MCF 10A (cell line): ENCODE measurements at places on chromosomes 5 and 9. TPM values are rescaled to one million over a fixed set of nuclear protein-coding genes. Genes with fewer than 3 reads are reported as not detected.

DNA sequence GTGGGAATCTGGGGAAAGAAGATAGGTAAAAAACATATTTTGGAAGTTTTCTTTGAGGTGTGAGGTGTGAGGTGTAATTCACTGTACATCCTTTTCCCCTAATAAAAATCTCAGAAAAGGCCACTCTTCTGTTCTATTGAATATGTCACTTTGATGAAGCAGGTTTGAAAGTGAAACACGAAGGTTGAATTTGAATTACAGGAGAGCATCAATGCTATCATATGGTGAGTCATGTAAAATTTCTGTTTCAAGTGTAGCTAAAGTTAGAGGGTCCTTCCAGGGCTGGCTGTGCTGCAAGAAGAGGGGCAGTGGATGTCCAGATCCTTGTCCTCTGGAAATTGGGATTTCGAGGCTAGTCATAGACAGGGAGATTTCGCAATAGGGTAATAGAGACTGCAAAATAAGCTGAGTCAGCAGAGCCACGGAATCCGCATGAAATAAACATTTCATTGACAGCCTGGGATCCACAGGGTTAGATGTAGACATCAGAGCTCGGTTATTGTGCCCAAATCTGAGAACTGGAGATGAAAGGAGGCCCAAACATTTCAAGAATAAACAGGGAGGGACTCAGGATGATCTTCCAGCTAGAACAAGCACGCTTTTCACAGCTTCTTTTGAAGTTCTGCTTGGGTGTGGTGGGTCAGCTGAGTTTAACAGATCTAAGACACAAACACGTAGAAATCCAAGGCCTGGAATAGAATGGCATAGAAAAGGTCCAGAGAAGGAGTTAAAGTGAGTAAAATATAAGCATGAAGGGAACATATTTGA is 194.4 kb upstream of the CDKN2B start:
- DNase-seq: peak; percentile 38

The TMEM215 gene
- total RNA-seq: not detected in 2 replicates

DNA sequence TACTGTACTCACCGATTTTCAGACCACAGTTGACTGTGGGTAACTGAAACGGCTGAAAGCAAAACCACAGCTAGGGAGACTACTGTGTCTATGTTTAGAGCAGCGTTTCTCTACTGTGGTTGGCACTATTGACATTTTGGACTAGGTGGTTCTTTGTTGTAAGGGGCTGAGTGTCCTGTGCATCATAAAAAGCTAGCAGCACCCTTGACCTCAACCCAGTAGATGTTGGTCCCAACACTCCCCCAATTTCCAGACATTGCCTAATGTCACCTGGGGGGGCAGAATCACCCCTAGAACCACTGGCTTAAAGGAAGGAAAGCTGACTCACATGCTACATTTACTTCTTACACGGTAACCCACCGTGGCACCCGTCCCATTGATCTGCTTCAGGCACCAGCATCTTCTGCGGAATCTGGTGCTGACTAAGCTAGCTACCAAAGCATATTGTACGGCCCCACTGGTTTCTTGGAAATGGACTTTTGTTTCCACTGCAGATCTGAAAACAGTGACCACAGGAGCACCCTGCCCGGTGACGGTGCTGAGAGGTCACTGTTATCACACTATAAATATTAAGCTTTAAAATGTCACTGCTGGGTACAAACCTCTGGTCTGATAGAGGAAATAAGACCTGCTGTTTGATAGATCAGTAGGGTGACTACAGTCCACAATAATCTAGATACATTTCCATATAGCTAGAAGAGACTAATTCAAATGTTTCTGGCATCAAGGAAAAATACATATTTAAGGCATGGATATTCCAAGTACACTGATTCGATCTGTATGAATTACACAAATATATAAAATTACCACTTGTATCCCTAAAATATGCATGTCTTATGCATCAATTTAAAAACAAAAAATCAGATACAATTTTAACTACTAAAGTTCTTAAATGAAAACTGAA is 151.4 kb downstream of the HSD17B3 start:
- no peak for DNase-seq

DNA sequence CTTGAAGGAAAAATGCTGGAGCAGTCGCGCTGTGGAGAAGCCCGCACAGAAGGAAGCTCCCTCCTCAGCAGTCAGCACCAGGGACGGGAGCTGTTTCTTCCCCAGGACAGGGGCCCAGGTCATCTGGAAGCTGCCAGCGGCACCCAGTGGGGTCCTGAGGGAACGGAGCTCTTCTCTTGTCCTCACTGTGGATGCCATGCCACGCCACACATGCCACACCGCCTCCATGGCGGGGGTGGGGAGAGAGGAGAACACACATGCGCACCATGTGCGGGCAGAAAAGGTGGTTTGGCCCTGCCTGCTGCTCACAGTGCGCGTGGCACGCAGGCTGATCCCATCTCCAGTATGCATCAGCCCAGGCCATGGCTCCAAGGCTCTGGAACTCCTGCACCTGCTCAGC is 41.7 kb upstream of the ZNF354B start:
- no peak for DNase-seq

GRCh38 chr5:103867857-103868598 is 305.4 kb upstream of the NUDT12 start:
- no peak for DNase-seq

DNA sequence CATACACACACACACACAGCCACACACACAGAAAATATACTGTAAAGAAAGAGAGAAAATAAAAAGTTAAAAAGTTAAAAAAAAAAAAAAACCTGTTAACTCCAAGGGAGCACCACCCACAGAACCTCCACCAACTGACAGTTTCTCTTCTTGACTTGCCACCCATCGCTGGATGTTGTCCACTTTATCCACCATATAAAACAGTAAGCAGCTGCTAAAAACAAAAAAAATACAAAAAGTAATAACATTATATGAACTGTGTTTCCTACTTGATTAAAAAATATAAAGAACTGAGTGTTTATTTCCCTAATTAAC is 1.2 kb downstream of the PURA start:
- DNase-seq: no peak

GRCh38 chr5:18159331-18159730 is 525.1 kb downstream of the TAF11L14 start:
- no peak for DNase-seq

GRCh38 chr5:168874713-168875380 is 295.7 kb upstream of the PANK3 start:
- DNase-seq: peak; percentile 26

DNA sequence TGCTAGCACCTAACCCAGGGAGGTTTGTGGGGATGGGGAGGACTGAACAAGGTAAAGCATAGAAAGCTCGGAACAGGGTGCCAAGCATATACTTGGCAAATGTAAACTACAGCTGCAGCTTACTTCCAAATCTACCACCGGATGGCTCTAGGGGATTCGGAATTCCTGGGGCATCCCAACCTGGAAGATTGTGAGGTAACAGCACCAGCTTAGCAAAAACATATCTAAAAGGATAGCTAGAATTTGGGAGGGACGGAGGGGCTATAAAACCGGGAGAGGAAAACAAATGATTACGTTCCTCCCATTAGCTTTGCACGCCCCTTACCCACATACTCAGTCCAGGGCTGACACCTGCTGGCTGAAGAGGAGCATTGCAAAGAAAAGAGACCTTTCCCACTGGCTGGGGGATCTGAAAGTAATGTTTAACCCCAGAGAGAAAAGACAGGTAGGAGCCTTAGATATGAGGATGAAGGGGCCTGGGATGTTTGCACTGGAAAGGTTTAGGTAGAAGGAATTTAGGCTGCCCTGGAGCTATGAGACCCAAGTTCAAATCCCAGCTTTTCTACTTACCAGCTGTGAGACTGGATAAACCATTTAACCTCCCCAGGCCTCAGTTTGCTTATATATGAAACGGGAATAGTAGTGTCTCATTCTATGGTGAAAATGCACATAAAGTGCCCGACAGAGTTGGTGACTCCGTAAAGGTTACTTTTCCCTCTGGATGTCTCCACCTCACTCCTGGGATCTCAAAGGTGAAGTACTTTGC is 73.6 kb downstream of the FAM114A2 start:
- DNase-seq: peak; percentile 91
